ENCODE measurements at places on chromosomes 2 and 18.

DNA sequence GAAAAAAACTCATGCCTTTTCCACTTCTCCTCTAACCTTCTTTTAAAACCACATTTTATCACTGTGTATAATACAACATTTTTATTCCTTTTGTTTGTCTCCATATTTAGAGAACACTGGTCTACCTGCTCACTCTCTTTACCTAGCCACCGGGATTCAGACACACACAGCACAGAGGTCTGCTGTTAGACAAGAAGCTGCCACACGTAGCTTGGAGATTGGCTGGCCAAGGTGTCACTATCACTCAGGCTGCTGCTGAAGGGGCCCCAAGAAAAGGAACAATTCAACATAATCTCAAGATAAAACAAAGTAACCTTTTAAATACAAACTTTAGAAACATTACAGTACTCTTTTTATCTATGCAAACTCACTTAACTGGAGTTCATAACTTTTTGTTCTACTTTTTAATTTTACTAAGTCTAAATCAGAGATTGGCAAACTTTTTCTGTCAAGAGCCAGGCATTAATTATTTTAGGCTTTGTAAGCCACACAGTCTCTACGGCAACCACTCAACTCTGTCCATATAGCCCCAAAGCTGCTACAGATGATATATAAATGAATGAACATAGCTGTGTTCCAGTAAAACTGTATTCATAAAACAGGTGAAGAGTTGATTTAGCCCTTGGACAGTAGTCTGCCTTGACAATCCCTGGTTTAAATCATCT is 25.8 kb downstream of the FEZ2 start:
- no peak for DNase-seq

GRCh38 chr2:44645937-44646336 is 284.2 kb downstream of the CAMKMT start:
- DNase-seq, result no peak

- no peak for DNase-seq
Measured at GRCh38 chr18:38241216-38241615, 675.6 kb upstream of the CELF4 start.

DNA sequence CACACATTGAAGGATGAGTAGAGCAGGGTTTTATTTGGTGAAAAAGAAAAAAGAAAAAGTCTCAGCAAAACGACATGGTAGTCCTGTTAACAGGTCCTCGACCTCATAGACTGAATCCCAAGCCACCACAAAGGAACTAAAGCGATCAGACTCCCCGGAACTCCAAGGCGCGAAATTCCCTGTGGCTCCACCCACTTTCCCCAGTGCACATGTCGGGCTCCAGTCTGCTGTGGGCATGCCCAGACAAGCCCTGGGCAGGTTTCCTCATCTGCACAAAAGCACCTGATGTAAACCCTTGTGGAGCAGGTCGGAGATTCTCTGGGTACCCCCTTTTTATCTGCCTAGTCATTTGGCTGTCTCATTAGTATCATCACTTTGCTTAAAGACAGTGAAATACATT is 170.7 kb upstream of the FSIP2 start:
- DNase-seq, result no peak

- DNase-seq, result no peak
Measured at GRCh38 chr2:68448671-68449653, 18.1 kb downstream of the FBXO48 start.

GRCh38 chr18:24270358-24270936 is 127.2 kb downstream of the OSBPL1A start:
- DNase-seq, result no peak

DNA sequence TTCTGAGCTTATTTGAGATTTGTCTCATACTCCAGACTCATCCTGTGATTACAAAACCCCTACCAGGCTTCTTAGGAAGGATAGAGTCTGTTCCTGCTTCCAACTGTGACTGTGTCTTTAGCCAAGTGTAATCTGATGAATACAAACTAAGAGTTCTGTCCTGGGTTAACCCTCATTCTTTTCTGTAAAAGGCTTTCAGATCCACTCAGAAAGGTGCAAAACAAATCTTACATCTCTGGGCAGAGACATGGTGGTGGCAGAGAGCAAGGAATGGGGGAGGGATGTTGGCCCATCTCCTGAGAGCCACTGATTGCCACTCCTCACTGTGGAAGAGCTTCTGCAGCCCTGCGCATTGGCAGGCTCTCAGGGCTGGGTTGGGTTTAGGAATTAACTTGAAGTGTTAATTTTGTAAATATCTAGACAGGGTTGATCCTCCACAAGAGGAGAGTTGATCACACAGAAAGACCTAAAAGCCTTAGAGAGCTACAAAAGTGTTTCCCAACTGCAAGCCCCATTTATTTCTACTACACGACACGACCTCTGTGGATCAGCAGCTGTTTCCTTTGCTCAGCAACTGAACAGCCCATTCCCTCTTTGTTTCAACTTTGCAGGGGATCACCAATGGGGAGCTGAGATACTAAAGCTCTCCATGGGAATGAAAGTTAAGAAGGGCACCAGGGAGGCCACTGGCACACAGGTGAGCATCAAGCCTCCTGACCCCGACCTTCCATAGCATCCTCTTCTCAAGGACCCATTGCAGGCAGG is 23.7 kb upstream of the SPTBN1 start:
- no peak for DNase-seq

DNA sequence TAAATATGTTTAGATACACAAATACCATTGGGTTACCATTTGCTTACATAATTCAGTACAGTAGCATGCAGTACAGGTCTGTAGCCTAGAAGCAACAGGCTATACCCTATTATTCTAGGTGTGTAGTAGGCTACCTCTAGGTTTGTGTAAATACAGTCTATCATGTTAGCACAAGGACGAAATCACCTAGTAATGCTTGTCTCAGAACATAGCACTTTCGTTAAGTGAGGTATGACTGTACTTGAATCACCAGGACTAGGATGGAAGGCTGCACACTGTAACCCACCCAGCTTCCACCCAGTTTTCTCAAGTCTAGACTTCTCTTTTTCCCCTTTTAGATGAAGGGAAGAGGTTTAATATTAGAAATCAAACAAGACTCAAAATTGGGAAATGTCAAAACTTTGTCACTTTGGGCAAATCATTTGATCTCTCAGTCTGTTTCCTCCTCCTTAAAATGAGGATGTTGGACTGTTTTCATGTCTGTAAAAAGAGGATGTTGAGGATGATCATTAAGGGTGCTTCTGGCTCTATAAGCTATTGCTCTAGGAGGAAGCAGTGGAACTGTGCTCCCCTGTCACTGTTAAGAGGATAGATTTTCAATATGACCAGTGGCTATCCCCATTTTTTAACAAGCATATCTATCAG is 3.7 kb upstream of the SOCS6 start:
- no peak for DNase-seq

DNA sequence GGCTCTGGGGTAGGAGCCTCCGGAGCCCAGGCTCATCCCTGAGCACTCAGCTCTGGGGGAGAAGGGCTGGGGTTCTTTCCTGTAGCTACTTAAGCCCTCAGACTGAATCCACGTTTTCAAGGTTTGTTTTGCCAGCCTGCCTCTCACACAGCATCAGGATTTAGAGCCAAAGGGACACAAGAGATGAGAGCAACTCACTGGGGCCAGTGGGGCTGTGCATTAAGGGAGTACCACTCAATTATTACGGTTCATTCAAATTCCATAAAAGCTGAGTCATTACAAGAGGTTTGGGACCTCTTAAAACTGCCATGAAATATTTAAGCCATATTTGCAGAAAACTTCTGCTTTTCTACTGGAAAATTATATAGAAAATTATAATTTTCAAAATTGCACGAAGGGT is 17.1 kb upstream of the SNED1 start:
- DNase-seq, result peak; percentile 23

GRCh38 chr2:8884812-8885211 is 47.4 kb upstream of the KIDINS220 start:
- DNase-seq, result no peak

DNA sequence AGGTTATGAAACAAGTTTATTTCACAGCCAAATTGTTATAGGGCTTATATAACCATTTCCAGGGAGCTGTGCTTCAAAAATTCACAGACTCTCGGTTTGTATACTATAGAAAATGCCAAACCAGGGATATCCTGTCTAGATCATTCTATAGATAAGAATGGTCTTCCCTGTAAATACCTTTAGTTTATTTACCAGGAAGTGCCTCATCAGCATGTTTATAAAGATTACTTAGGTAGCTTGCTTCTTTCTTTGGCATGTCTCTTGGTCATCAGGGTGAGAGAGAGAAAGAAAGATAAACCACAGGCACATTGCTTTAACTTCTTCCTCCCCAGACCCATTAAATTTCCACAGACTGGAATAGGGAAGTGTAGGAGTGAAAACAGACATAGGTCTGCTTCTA is 439.4 kb downstream of the SPAG16 start:
- DNase-seq, result no peak

- no peak for DNase-seq
Measured at GRCh38 chr2:65031341-65032018, 24.7 kb upstream of the CEP68 start.

DNA sequence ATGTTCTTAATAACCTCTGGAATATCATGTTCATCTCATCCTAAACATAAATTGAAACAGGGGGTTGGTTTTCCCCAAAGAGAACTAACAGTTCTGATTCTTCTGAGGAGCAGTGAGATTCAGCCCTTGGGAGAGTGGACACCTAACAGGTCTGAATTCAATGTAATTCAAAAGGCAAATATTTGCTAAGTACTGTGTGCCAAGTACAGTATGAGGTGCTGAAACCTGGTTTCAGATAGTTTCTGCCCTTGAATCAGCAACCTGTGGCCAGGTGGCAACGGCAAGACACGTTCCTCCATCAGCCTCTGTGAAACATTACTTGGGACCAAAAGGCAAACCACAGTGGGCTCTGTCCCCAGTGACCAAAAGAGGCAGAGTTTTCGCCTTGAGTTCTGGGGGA is 1.3 kb downstream of the LRRC30 start:
- no peak for DNase-seq
